ENCODE measurements at places on chromosomes 2 and 18.

- no peak for DNase-seq
Observed at GRCh38 chr2:83282841-83283240, 1176.2 kb downstream of the SUCLG1 start.

GRCh38 chr2:239106314-239106908, 258.5 kb downstream of the TWIST2 start:
- peak; percentile 70 for DNase-seq

- peak; percentile 70 for DNase-seq
Observed at GRCh38 chr2:36965751-36966369, 476 bp downstream of the STRN start.

GRCh38 chr18:36196238-36196995, 9.1 kb downstream of the MOCOS start:
- no peak for DNase-seq

DNA sequence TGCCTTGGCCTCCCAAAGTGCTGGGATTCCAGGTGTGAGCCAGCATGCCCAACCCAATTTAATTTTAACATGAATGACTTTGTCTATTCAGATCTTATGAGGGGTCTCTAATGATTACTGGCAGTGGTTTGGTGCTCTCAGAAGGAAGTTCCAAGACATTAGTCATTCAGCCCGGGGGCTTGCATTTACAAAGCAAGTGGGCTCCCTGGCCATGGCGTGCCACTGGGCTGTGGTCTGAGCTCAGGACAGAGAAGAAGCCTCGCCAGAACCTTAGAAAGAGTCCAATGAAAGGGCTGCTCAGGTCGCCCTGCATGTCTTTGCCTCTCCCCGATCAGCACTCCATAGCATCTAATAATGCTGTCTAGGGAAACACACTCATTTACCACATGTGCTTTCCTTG, 182.6 kb upstream of the CHAC2 start:
- no peak for DNase-seq

DNA sequence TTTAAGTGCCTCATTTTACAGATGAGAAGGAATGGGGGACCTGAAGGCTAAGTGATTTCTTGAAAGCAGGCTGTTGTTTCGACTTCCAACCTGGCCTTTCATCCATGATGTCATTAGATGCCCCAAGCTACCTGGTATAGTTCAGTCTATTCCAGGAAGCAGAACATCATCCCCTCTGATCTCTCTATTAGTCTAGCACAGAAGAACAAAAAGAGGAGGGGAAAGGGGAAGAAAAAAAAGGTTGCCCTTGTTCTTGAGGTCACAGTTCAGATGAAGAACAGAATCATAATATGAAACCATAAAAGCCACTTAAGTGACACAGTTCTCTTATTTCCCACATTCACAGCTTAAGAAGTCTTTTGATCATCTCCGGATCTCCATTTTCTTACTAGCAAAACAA, 386.2 kb upstream of the HNRNPA3 start:
- no peak for DNase-seq

GRCh38 chr2:157780211-157780610, 95.9 kb downstream of the ACVR1 start:
- no peak for DNase-seq

DNA sequence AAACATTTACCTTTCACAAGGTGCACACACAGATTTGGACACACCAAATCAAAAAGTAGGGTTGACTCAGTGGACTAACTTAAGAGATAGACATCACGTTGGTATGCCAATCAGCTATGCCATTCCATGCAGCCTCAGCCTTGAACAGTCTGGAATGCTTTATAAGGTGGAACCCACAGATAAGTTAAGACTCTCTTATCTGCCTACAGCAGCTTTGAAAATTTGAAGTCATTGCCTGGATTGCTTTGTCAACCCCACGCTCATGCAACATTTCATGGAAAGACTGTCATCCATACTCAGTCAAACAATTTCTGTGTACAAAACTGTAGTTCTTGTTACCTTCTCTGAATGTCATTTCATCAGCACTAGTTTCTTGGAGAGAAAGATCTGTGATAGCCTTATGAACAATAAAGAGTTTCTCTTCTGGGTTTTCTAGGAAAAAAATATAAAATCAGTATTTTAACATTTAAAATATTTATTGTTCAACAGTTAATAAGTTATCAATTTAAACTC, 1.2 kb downstream of the ERMN start:
- no peak for DNase-seq

GRCh38 chr2:148350199-148350598, 294.4 kb upstream of the EPC2 start:
- DNase-seq: no peak

- DNase-seq: peak; percentile 55
Observed at GRCh38 chr2:32715391-32715841, 87.6 kb downstream of the TTC27 start.

GRCh38 chr2:119940856-119941255, 72.0 kb upstream of the EPB41L5 start:
- no peak for DNase-seq

DNA sequence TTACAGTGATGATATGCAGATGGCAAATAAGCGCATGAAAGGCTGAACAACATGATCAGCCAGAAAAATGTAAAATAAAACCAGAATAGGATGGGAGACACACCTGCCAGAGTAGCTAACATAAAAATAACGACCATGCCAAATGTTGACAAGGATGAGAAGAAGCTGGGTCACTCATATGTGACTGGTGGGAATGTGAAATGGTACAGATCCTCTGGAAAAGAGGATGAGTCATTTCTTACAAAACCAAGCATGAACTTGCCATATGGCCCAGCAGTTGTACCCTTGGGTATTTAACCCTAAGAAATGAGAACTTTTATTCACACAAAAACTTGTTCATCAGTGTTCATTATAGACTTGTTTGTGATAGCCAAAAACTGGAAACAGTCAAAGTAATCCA, 143.8 kb downstream of the SH3BP4 start:
- DNase-seq: no peak

GRCh38 chr2:219460424-219460926, 25.8 kb downstream of the SPEG start:
- no peak for DNase-seq

DNA sequence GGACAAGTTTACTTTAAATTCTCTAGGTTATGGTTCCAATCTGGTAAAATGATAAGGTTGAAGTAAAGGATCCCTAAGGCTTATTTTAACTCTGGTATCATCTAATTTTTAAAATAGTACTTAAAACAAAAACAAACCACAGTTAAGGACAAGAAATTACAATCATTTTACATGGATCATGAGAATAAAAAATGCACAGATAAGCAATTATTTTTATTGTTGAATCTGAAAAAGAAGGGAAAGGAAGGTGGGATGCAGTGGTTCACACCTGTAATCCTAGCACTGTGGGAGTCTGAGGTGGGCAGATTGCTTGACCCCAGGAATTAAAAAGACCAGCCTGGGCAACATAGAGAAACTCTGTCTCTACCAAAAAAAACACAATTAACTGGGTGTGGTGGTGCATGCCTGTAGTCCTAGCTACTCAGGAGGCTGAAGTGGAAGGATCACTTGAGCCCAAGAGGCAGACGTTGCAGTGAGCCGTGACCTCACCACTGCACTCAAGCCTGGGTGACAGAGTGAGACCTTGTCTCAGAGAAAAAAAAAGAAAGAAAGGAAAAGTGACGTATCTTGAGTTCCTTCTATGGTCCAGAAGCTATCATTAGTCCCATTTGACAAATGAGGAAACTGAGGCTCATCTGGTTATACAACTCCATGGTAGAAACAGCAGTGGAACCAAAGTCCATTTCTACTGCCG, 2.5 kb downstream of the TNFAIP6 start:
- DNase-seq: no peak

DNA sequence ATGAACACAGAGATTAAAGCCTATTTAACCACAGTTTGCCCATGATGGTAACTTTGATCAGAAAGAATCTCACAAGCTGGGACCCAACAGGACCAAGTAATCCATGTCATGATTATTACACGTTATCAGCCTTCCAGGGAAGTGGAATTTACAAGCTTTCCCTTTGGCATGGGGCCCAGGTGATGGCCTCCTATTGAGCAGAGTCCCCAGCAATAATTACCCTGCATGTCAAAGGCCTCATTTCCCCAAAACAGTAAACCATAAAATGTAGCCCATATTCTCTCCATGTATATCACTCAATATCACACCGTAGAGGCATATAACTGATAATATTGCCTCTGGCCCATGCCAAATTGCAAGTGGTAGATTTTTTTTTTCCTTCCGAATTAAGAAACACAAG, 38.9 kb downstream of the PRKRA start:
- DNase-seq: no peak

GRCh38 chr2:214807653-214808052, 1.8 kb downstream of the BARD1 start:
- no peak for DNase-seq

DNA sequence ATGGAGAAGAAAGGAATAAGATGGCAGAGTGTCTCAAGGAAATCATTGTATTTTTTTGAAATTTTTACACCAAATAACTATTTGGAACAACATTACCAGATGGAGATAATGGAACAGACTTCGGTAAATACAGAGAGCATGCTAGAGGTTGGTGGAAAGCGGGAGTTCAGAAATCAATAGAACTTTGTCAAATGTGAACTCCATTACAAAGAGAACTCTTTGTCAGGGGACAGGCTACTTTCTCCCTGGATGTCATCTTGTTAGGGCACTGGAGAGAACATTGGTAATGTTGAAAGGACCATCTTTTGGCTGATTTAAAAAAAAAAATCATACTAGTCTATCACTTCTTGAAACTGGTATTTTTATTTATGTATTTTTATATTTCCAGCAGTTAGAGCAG, 30.8 kb downstream of the DCC start:
- no peak for DNase-seq

DNA sequence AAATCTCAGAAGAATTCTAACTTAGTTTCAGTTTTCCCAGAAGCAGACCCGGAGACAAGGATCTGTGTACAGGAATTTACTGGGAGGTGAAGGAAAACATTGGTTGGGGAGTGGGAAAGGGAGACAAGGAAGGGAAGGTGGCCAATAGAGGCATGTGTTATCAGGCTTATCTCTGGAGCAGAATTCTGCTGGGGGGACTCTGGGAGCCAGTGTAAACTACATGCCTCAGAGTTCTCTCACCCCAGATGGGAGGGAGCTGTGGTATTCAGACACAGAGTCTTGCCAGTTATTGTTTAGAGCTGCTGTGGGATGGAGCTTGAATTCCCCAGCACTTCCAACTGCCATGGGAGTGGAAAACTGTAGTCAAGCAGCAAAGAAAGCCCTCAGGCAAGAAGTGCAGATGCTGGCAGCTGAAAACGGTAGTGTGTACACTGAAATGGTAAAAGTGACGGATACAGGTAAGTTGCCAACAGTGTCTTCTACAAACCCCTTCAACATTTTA, 19.0 kb downstream of the DNPEP start:
- DNase-seq: no peak

- no peak for DNase-seq
Observed at GRCh38 chr18:45275367-45276113, 339.7 kb upstream of the SLC14A2 start.

DNA sequence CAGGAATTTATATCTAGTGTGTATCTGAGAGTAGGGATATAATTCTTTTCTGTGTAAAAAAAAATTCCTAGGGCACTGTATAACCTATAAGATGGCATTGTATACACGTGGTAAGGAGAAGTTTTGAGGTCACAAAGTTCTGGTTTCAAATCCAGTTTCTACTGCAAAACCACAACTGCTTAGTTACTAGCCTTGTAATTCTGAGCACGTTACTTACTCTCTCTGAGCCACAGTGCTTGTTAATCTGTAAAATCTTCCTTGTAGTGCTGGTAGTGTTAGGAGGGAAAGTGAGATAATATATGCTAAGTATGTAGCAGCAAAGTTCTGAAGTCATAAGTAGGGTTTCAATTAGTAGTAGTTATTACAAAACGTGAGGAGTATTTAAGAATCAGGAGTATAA, 175.4 kb downstream of the SATB2 start:
- DNase-seq: no peak

DNA sequence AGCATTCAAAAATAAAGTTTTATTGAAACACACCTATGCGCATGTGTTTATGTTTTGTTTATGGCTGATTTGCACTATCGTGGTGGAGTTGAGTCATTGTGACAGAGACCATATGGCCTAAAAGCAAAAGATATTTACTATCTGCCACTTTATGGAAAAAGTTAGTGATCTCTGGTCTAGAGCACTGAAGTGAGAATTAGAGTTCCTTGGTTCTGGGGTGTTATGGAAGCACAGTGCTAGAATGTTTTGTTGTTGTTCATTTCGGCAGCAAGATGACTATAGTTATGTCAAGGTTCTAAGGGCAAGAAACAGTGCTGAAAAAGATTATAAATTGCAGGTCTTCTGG, 416.5 kb downstream of the SLC4A3 start:
- DNase-seq: no peak

- no peak for DNase-seq
Observed at GRCh38 chr2:168926621-168927386, 25.7 kb downstream of the G6PC2 start.

GRCh38 chr18:11323359-11323819, 174.0 kb upstream of the PIEZO2 start:
- no peak for DNase-seq

DNA sequence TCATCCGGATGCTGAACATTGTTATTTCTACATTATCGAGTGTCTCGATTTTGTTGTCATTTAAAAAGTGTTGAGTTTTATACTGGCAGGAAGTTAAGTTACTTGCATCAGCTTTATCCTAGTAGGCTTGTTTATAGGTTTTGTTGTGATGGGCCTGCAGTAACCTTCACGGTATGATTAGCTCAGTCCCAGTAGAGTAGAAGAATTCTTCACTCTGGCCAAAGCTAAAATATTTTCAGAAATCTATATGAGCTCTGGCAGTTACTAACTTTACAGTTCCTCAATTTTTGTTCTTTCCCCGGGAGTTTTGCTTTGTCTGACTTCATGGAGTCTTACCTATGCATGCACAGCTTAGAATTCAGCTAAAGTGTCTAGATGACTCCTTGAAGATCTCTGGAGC, 294.9 kb downstream of the NAPG start:
- DNase-seq: no peak

GRCh38 chr2:16137080-16137755, 196.9 kb downstream of the MYCN start:
- DNase-seq: no peak

DNA sequence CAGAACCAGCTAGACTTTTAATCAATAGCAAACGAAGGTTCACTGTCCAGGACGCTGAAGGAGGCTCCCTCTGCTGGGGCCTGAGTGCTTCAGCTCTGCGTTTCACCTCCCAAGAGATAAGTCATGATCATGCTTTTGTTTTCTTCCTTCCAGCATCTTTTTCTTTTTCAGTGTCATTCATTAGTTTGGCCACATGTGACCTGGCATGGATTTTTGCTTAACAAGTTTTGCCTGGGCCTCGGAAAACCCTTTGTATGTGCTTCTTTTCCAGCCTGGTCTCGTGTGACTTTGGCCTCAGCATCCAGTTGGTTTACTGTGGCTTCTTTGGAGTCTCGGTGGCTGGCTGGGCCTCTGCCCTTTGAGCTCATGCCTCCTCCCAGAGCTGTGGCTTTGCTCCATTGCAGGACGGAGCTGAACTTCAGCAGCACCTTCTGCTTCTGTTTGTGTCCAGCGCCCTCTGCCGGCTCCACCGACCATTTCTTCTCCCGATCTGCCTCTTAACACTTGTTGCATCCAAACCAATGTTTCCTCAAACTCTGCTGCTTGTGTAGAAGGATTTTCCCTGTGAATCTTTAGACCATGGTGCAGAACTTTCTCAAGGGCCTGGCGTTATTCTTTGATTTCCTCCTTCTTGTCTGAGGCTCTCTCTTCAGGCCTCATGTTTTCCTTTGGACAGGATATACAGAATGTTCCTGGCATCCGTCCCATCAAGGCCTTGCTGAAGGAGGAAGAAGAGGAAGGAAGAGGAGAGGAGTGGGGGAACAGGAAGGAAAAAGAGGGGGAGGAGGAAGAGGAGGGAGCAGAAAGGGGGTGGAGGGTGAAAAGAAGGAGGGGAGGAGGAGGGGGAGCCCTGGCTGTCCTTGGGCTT, 23.6 kb upstream of the HES6 start:
- peak; percentile 86 for DNase-seq

Data from GM13976 (cell line).